OCI-LY7 (cell line): ENCODE measurements at places on chromosomes 12 and 14.

- no peak for DNase-seq
These were observed 1.2 kb upstream of the NEK9 start for GRCh38 chr14:75127903-75128595.

DNA sequence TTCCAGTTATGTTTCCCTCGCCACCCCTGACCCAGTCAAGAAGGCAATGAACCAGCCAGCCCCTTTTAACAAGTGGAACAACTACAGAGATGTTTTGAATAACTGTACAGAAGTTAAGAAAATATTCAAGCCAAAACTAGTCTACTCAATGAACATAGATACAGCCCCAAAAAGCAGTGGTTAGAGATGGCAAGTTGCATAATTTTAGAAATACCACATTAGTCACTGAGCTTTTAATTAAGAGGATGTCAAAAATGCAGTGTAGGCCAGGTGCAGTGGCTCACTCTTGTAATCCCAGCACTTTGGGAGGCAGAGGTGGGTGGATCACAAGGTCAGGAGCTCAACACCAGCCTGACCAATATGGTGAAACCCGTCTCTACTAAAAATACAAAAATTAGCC lies 27.2 kb downstream of the PROX2 start:
- no peak for DNase-seq

GRCh38 chr14:32339188-32339587 lies 10.1 kb downstream of the AKAP6 start:
- DNase-seq, result no peak

DNA sequence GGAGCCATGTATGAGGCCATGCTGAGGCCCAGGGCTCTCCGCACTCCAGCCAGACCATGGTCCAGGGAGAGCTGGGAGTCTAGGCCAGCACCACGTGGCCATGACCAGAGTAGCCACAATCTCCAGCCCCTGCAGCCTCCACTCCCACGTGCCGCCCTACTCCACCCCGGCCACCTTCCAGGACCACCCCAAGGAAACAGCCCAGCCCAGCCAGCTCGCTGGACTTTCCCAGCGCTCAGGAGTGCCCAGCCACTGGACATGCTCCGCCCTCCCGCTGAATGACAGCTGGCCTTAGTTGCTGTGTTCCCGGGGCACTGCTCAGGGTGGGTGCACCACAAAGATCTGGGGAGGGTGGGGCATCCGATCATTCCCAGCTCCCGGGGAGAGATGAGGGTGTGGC lies 2.1 kb upstream of the C14orf180 start:
- DNase-seq, result no peak

DNA sequence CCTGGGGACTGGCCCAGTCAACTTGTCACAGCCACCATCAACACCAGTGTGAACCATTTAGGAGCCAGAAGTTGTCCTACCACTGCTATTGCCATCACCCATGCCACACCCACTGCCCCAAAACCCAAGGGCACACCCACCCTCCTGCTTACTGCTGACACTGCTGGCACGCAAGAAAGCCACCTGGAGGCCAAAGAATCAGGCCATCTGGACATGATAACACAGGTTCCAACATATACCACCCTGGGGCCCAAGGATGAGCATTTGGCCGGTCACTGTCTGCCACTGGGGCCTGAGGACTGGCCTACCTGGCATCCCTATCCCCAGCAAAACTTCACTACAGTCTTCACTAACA lies 181.6 kb downstream of the MYRFL start:
- no peak for DNase-seq

GRCh38 chr14:70771781-70772212 lies 37.5 kb downstream of the MAP3K9 start:
- DNase-seq, result no peak

DNA sequence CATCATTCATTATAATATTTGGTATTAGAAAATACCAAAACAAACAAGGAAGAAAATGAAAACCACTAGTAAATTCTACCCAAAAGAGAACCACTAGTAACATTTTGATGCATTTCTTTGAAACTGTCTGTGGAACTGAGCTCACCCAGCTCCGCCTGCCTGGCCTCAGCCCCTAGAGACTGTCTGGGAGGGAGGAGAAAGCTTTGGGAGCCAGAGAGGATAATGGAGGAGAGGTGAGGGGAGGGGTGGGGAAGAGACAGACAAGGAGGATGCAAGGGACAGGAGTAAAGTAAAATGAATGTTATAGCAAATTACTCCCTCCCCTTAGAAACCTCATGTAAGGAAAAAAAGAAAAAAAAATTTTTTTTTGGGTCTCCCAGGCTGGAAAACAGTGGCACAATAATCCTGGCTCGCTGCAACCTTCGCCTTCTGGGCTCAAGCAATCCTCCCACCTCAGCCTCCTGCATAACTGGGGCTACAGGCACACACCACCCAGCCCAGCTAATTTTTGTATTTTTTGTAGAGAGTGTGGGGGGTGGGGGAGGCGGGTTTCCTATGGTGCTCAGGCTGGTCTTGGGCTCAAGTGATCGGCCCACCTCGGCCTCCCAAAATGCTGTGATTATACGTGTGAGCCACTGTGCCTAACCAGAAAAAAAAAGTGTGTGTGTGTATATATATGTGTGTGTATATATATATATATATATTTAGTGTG lies 3.2 kb upstream of the MMP19 start:
- DNase-seq, result no peak

GRCh38 chr14:88488897-88489296 lies 65.9 kb downstream of the PTPN21 start:
- no peak for DNase-seq

- DNase-seq, result no peak
These were observed 68.2 kb upstream of the OVCH1 start for GRCh38 chr12:29565727-29566126.

DNA sequence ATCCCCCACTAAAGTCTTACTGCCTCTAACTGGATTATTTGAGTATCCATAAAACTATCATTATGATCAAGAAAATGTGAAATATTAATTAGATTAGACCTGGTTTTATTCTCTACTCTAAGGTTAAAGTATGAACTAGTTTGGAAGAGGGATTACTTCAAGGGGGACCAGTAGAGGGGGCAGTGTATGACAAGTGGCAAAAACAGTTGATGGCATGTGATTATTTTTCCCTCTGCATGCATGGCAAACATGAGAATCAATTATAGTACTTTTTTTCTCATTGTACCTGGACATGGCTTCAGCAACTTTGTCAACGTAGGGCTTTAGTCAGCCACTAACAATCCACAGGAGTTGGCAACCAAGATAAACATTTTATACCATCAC lies 145.0 kb upstream of the SLC38A2 start:
- DNase-seq, result no peak

GRCh38 chr12:32860192-32860591 lies 36.4 kb downstream of the PKP2 start:
- no peak for DNase-seq

GRCh38 chr12:115960868-115961802 lies 316.4 kb downstream of the MED13L start:
- no peak for DNase-seq

DNA sequence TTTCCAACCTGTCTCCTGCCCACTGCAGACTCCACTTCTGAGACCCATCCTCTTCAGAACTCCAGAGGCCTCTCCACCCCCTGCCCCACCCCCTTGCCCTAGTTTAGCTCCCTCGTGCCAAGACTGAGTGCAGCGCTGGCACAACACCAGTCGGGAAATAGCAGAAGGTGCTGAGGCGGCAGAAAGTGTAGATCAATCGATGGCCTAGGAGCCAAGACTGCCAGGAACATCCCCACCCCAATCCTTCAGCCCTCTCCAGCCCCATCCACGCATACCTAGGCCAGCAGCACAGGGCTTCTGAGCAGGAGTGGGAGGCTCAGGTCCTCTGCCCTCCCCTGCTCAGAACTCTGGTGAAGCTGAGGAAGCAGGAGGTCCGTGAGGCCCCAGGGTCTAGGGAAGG lies 1.1 kb downstream of the CPNE6 start:
- DNase-seq, result no peak

- DNase-seq, result no peak
These were observed 905.4 kb downstream of the SLC16A7 start for GRCh38 chr12:60501124-60501729.

DNA sequence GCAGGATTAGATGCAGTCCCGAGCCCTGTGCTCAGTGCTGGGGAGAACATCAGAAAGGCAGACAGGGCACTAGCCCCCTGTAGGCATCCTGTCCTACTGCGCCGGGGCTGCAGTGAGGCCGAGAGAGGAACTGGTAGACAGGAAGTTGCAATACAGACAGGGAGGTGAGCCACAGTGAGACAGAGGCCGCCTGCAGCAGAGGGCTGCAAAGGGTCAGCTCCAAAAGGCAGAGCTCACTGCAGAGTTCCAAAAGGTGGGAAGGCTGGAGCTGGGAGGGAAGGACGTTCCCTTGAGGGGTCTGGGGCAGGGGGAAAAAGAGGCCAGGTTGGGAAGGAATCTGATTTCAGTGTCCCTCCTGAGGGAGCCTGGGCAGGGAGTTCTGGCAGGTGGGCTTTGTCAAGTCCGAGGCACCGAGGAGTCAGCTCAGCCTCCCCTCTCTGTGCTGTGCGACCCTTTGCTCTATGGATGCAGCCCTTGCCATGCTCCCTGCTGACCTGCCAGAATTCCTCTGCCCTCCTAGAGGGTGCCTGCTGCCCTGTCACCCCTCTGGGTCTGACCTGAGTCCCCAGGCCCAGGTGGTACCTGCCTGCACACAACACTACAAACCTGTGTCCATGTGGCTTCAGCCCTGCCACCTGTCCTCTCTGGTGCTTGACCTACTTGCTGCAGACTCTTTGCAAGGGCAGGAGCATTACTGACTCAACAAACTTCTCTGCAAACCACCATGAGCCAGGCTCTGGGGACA lies 63.5 kb downstream of the PRMT8 start:
- DNase-seq, result peak; percentile 27

DNA sequence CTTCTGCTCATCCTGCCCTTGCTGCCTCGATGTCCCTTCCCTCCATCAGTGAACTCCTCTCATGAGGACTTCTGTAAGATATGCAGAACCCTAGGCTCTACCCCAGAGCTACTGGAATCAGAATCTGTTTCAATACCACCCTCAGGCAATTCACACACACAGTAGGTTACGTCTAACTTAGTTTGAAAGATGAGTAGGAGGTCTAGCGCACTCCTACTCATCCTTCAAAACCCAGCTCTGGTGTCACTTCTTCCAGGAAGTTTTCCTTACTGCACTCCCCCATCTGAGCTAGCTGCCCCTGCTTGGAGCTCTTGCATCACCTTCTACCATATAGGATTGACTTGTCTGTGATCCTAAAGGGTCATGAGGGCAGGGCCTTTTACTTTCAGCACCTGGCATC lies 56.4 kb upstream of the DICER1 start:
- DNase-seq, result no peak

- DNase-seq, result no peak
These were observed 12.9 kb upstream of the EMP1 start for GRCh38 chr12:13183620-13184019.

GRCh38 chr12:57866308-57867019 lies 19.9 kb upstream of the CTDSP2 start:
- no peak for DNase-seq

- no peak for DNase-seq
These were observed 1022.7 kb downstream of the TMEM121 start for GRCh38 chr14:106549064-106549463.

GRCh38 chr12:6182279-6182898 lies 17.8 kb upstream of the CD9 start:
- no peak for DNase-seq

DNA sequence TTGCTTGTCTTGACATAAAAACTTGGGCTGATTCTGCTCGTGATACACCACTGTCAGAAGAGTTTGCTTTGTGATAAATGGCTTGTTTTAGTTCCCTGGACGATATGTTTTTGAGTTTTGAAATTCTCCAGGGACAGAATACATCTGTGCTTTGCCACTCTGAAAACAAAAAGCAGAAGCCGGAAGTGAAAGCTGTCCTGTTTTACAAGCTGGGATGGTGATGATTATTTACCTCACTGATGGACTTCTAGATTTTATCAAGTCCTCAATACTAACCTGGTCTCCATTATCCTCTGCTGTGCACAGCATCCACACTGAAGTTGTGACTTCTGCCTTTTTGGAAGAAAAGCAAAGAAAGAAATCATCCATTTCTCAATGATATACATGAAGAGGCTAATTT lies 251.6 kb downstream of the TRHDE start:
- peak; percentile 81 for DNase-seq

GRCh38 chr12:68354977-68355541 lies 22.9 kb upstream of the MDM1 start:
- DNase-seq, result no peak

- no peak for DNase-seq
These were observed 1.8 kb downstream of the LYSET start for GRCh38 chr14:93186956-93187355.

GRCh38 chr14:78612666-78613065 lies 442.5 kb downstream of the NRXN3 start:
- no peak for DNase-seq

GRCh38 chr14:22423958-22424357 lies 165.1 kb downstream of the DAD1 start:
- no peak for DNase-seq

- no peak for DNase-seq
These were observed 32.4 kb downstream of the PLEKHG7 start for GRCh38 chr12:92735131-92735721.

DNA sequence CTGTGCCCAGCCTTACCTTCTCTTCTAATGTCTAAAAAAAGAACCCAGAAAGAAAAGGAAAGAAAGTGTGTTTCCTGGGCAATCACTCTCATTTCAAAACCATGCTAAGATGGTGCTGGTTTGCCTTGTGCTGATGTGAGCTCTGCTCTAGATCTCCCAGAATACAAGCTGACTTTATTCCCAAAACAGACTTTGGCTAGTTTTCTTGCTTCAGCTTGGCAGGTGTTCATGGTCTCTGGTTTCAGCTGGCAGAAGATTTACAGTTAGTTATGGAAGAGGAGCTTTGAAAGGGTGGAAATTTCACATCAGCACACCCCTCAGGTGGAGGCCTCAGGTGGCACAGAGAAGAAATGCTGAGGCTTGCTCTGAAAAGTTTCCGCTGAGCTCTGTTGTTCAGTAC lies 34.4 kb downstream of the PPP1R36 start:
- DNase-seq, result no peak

GRCh38 chr12:38825006-38825405 lies 80.4 kb downstream of the CPNE8 start:
- no peak for DNase-seq

- DNase-seq, result peak; percentile 21
These were observed 63.6 kb upstream of the PWP1 start for GRCh38 chr12:107622001-107622400.

- DNase-seq, result no peak
These were observed at the start of gene PLEKHH1 for GRCh38 chr14:67532998-67533753. Gene PLEKHH1 (plus strand): TSS chr14:67533290. CDS start chr14:67541868, 8,578 bp downstream.

GRCh38 chr12:6606331-6607131 lies 648 bp downstream of the CHD4 start:
- peak; percentile 78 for DNase-seq

GRCh38 chr12:91555436-91556415 lies 373.1 kb upstream of the DCN start:
- DNase-seq, result no peak

- DNase-seq, result no peak
These were observed 61.9 kb downstream of the PRKAB1 start for GRCh38 chr12:119729871-119730270.

DNA sequence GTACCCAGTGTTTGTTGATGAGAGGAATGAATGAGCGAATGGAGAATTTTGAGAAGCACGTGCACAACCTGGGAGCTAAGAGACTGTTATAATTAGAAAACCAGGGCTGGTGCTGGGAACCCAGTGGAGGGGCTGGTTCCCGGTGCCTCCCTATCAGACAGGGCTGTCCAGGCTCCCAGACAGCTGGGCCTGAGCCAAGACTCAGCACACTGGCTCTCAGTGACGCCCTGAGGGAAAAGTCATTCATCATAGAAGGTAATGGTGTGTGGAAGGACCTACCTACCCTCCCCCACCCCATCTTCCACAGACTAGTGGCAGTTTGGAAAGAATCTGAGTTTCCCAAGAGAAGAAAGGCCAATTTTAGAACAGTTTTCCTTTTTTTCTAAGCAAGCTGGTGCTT lies 34.7 kb downstream of the KCNA5 start:
- no peak for DNase-seq

GRCh38 chr12:115466076-115466475 lies 782.1 kb upstream of the TBX3 start:
- DNase-seq, result no peak
